ENCODE measurements at places on chromosomes 1 and 21.
A peak's percentile ranks its signal among the peaks of the same experiment; 100 is the strongest.

- peak; percentile 7 for DNase-seq
These were observed 741 bp downstream of the RGS2 start for GRCh38 chr1:192809307-192810252.

GRCh38 chr1:65882076-65882475 lies 89.4 kb downstream of the PDE4B start:
- DNase-seq, result no peak

GRCh38 chr1:172724765-172725613 lies 66.1 kb downstream of the FASLG start:
- DNase-seq, result no peak

DNA sequence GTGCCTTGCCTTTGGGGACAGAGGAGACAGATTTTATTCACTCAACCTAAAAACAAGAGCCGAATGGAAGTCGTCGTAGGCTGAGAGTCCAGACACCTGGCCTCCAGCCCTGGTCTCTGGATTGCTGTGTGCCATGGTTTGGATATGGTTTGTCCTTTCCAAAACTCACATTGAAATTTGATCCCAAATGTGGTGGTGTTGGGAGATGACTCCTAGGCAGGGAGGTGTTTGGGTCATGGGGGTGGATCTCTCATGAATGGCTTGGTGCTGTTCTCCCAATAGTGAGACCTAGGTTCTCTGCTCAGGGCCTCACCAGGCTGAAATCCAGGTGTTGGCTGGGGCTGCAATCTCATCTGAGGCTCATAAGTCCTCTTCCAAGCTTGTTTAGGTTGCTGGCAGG lies 75.5 kb downstream of the FOXD2 start:
- DNase-seq, result no peak

- no peak for DNase-seq
These were observed 2084.5 kb downstream of the MRPL39 start for GRCh38 chr21:23522751-23523150.

- DNase-seq, result peak; percentile 33
These were observed 14.0 kb upstream of the DISC1 start for GRCh38 chr1:231612393-231613089.

DNA sequence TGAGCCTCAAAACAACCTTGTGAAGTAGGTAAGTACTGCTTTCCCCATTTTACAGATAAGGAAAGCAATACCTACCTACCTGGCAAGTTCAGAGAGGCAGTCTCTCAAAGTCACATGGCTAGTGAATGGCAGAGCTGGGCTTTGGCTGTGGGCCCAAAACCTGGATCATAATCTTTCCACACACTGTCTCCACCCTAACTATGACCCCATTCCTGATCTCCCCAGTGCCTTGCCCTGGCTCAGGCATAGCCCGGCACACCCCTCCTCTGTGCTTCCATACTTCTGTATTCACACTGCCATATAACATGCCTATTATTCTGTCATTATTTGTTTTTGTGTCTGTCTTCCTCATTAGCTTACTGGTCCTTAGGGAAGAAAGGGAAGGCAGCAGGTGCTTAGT lies 15.9 kb downstream of the GNG12 start:
- DNase-seq, result no peak

GRCh38 chr1:77866296-77866695 lies 22.1 kb upstream of the NEXN start:
- no peak for DNase-seq

GRCh38 chr1:243525085-243525487 lies 269.2 kb downstream of the SDCCAG8 start:
- DNase-seq, result no peak

DNA sequence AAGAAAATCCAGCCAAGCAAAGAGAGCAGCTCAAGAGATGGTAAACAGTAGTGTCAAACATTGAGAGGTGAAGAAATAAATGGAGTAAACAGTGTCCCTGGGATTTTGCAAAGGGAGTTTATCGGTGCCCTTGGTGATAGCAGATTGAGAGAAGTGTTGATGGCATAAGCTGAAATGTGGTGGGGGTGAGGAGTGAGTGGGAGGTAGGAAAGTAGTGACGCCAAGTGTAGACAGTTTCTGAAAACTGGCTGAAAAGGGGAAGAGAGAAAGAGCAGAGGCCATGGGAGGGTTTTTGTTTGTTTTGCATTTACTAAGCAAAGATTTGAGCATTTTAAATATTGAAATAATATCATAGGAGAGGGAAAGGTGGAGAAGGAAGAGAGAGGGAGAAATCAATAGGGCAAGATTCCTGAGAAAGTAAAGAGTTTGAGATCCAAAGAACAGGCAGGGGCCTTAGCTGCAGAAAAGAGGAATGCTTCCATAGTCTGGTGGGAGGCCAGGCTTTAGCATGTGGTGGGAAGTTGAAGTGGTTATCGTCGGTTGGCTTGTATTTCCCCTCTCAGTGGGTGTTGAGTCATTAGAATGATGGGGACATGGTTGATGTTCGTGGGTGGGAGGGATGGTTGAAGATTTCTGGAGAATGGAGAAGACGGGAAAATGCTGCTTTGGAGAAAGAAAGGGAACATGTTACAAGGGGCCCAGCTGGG lies 26.8 kb upstream of the RASAL2 start:
- no peak for DNase-seq

- no peak for DNase-seq
These were observed 7.4 kb downstream of the DNAJC11 start for GRCh38 chr1:6694121-6694713.

DNA sequence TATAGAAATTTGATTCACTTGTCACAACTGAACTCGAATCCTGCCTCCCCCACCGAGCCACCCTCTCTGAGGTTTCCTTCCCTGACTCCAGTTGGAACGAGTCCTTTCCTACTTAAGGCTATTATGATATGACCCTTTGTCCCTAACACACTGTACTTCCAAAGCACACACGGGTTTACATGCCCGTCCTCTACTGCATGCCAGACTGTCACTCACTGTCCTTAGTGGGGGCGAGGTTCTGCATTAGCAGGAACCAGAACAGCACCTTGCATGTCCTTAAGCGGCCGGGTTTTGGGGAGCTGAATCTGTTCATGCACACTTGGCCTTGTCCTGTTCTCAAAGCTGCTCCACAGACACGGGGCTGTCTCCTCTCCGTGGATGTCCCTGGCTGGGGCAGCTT lies 164.6 kb upstream of the KCNJ6 start:
- DNase-seq, result no peak

GRCh38 chr1:31615939-31616338 lies 1.6 kb upstream of the HCRTR1 start:
- no peak for DNase-seq

- DNase-seq, result no peak
These were observed 23.0 kb upstream of the EPHA2 start for GRCh38 chr1:16178596-16179497.

DNA sequence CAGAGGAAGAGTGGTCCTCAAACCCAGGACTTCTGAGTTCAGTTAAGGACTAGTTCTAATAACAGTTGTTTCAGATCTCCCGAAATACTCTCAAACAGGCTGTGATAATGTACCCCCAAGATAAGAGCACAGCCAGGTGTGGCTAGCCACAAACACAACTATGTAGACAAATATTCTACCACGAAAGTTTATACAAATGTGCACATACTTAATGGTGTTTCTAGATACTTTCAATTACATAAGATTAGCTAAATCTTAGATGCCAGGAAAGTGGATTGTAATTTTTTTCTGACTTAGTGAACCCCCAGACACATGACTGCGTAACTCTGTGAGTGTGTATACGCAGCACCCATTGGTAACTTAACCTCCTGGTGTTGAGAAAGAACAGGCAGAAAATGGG lies 270.0 kb downstream of the USP25 start:
- no peak for DNase-seq

GRCh38 chr1:21331752-21332478 lies 41.7 kb upstream of the ECE1 start:
- no peak for DNase-seq

DNA sequence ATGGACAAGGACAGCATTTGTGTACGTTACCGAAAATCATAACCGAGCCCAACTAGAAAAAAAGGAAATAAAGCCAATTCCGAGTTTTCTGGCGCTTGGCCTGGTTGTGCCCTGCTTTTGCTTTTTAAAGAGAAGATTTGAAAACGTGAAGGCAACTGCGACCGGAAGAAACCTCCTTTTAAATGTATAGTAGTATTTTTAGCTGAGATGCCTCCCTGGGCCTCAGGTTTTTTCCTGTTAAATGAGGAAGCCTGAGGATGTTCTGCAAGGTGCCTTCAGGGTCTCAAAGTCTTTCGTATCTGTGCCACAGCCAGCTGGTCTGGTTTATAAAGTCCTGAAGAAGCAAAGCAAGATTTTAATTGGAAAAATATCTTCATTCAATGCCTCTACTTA lies 371 bp upstream of the ODF2L start:
- DNase-seq, result no peak

GRCh38 chr1:228899421-228899956 lies 164.2 kb downstream of the RHOU start:
- no peak for DNase-seq

DNA sequence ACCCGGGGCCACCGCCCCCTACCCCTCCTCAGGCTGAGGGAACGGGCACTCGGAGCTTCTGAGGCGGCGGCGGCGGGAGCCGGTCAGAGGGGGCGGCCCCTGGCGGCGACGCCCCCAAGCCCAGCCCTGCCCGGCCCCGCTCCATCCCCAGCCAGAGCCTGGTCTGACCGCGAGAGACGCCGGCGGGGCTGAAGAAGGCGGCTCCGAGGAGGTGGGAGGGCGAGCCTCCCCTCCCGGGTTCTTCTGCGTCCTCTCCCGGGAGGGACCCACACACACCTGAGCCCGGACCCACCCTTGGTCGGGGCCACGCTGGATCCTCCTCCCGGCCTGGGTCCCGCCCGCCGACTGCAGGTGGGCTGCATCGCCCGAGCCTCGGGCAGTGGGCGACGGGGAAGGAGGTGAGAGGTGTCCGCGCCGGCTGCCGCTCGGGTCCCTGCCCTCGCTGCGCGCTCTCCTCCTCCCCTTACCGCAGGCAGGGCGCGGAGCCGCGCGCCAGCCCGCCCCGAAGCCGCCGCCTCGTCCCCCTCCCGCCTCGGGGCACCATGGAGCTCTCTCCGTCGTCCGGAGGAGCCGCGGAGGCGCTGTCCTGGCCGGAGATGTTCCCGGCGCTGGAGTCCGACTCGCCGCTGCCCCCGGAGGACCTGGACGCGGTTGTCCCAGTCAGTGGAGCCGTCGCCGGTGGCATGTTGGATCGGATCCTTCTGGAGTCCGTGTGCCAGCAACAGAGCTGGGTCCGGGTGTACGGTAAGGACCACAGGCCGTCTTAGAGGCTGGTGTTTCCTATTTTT lies at the start of gene RASAL2:
Gene RASAL2, plus strand, starts transcription at position 154 of the 788 bp plus-strand sequence. Its CDS starts 389 bp downstream, at position 543.
- DNase-seq, result no peak

- no peak for DNase-seq
These were observed 14.8 kb downstream of the CD2 start for GRCh38 chr1:116769104-116769452.

DNA sequence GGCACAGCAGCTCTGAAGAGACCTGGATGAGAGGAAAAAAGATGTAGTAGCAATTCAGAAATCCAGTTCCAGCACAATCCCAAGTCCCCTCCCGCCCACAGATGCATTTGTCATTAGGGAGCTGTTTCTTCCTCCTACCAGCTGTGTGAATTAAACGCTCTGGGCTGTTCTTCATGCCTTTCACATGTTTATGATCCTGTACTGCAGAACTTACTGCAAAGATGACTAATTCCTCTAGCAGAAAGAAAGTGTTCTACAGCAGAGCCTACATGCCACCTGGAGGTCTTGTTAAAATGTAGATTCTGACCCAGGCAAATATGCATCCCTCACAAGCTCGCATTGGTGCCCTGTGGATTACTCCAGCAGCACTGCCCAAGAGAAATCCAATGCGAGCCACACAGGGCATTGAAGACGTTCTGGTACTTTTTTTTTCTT lies 6.5 kb downstream of the ENO1 start:
- no peak for DNase-seq

DNA sequence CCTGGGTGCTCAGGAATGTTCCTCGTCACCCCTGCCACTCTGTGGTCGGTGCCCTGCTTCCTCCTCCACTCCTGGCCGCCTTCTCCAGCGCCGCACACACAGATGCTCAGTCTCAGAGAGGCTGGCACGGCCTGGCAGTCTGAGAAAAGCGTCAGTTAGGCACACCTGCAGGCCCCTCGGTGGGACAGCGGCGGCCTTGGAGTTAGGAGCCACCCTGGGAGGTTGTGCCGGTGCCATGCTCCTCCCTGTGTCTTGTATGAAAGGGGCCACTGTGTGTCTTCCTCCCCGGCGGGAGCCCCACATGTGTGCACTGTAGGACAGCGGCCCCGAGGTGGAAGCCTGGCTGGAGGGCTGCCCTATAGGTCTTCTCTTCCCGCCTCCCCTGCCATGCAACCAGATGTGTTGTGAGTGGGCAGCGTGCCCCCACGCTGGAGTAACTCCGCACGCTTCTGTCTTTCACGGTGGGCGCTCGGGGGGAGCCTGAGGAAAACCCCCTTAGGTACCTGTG lies 145.2 kb downstream of the PGBD5 start:
- DNase-seq, result no peak

DNA sequence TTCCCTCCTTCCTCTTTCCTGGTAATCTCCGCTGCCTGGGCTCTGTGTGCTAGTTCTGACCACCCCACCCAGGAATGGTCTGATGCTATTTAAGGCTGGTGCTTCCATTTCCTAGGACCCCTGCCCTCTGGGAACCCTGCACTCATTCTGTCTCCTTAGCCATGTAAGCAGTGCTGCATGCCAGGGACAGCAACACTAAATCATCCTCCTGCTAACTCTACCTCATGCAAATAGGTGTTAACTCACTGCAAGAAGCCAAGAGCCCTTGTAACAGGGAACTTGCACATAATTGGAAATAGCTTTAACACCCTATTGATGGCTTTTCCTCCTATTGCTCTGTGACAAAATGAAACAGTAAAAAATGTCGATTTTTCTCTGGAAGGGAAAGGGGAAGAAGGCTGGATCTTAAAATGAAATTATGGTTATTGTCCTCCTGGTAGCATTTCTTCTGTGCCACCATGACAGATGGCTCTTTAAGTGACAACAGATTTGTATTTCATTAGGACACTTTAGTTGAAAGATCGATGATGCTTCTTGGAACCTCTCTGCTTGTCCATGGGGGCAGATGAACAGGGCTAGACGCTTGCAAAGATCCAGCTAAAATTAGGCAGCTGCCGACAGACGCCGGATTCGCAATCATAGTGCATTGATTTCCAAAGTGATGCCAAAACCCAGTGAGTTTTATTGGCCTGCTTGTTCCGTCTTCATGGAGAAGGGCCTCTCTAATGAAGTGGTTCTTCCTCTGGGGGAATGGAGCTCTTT lies 551.7 kb downstream of the MATN1 start:
- DNase-seq, result no peak
